ENCODE measurements at places on chromosomes 12 and 14.

DNA sequence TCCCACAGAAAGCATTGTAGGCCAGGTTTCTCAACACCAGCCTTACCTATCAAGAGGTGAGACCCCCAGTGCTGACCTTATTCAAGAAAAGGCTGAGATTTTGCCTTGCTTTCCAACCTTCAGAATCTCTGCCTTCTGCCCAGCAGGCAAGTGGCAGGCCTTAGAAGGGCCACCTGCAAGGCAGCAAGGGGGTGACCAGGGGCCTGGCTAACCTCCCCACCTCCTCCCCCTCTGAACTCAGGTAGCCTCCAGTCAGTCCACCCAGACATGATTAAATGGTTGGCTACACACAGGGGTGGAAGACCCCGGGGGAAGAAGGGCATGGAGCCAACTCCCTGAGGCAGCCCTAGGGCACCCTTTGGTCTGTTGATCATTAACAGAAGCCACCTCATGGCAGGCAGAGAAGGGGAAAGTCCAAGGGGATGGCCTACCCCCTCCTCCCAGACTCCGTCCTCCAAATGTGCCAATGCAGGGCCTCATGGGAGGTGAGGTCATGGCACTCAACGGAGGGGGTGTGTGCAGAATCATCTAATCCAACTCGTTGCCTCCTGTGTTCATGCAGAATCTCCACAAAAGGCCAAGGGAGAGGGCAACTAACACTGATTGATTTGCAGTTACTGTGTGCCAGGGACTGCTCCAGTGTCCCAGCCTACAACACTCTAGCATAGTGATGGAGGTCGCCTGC lies 8.5 kb downstream of the ZFP36L1 start:
- no peak for DNase-seq

DNA sequence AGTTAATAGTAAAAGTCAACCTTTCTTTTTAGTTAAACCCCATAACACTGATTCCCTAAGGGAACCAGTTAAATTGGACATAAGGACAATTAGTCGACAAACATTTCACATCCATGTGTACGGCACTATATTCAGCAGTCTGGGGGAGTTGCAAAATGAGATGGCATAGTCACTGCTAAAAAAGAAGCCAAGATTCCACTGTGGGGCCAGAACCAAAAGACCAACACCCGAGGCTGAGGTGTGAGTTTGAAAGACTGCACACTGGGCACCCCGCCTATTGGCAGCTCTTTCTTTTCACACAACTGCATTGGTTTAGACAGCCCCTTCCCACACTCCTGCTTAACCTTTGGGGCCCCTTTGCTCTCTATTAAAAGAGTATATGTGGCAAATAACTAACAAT lies 16.7 kb downstream of the SETD3 start:
- DNase-seq = no peak

- DNase-seq = no peak
Observed at GRCh38 chr14:104781271-104782077, 14.1 kb downstream of the AKT1 start.

- DNase-seq = no peak
Observed at GRCh38 chr12:65911321-65911720, 87.0 kb downstream of the HMGA2 start.

DNA sequence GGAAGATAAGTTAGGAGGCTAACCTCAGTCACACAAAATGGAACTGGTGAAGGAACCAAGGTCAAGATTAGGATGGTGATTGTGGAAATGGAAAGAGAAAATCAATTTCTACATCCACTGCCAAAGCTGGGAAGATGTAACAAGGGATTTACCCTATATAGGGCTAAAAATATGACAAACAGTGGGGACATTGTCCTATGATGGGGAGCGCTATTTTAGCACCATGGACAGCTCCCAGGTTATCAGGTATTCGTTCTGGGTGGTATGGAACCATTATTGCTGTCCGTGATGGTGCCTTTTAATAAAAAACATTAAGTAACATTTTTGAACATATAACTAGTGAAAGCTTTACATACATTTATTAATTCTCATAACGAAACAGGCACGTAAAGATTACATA lies 124.0 kb downstream of the NDUFA12 start:
- no peak for DNase-seq

DNA sequence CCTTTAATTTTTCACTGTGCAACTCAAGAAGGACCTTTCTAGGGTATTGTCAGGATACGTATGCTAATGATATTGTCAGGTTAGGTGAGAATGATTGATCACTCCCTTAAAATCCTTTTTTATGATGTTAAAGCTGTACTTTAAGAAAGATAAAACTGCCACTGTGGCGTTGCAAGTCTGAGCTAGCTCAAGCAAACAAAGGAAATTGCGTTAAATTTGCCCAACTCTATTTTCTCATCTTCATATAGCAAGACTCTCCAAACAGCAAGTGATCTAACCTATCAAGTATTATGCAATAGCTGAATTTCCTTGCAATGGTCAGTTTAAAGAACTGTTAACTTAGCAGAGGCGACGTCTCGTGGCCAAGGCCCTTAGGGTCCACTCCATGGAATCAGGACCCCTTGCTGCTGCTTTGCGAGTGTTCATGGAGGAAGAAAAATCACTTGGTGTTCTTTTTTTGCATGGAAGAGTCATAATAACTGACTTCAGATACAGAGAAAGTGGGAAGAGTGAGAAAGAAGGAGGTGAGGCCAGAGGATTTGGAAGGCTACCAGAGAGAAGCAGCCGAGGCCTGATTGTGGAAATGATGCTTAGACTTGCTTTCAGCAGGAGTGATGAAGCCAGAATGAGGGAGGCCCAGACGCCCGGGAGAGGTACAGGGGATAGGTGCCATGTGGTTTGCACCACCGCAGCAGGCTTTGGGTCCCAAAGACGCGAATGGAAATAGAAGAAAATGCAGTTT lies 2.5 kb downstream of the TRAF3 start:
- DNase-seq = no peak

- no peak for DNase-seq
Observed at GRCh38 chr12:4311776-4312175, 9.2 kb upstream of the TIGAR start.

GRCh38 chr12:117013726-117014125 lies 85.5 kb downstream of the TESC start:
- DNase-seq = no peak

- no peak for DNase-seq
Observed at GRCh38 chr12:116694653-116695463, 43.0 kb downstream of the SPRING1 start.
